Tongue (tissue), 3 donors: ENCODE measurements at places on chromosomes 1 and 21. TPM values are rescaled to one million over a fixed set of nuclear protein-coding genes. Genes with fewer than 3 reads are reported as not detected.
A peak's percentile ranks its signal among the peaks of the same experiment; 100 is the strongest.

The SH3BGR gene
- total RNA-seq: 95.6 TPM

The XCL1 gene
- not detected for total RNA-seq

GRCh38 chr1:46681333-46682034 lies 9.8 kb downstream of the TEX38 start:
- DNase-seq: no peak

DNA sequence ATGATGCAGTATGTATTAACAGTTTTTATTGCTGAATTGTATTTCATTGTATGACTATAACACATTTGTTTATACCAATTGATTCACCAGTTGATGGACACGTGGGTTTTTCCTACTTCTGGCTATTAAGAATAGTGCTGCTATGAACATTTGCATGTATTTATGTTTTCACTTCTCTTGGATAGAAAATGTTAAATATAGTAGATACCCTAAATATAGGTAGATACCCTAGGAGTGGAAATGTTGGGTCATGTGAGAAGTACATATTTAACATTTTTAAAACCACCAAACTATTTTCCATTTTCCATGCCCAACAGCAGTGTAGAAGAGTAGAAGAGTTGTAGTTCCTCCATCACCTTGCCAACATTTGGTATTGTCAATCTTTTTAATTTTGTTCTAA lies 7.8 kb downstream of the PHTF1 start:
- no peak for DNase-seq

DNA sequence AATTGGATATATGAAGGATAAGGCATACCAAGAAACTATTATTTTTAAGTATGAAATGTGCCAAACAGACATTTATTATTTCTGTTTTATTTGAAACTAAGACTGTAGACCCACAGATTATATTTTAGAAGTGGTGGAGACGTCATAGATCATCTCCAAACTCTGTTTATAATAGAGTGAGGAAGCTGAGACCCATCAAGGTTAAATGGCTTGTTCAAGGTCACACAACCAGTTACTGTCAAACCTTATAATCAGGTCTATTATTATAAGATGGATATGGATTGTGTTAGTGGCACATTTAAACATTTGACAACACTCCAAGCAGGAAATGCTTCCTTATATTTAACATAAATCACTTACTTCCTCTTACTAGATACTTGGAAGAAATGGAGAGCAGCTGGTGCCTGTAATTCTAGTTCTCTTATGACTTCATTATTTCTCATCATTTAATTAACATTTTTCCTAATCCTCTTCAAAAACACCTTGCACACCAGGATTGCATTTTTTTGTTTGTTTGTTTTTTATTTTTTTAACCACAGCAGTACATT lies 117.0 kb downstream of the NEK7 start:
- no peak for DNase-seq

GRCh38 chr21:44930543-44930981 lies 9.3 kb upstream of the SLX9 start:
- DNase-seq: no peak

- peak; percentile 13 for DNase-seq
Observed at GRCh38 chr1:107432108-107432507, 291.3 kb downstream of the NTNG1 start.

- DNase-seq: peak; percentile 58
Observed at GRCh38 chr21:42218836-42219605, at the start of gene ABCG1. Gene ABCG1, plus strand, starts transcription at chr21:42219140. Its CDS starts 123 bp downstream, at chr21:42219263.

GRCh38 chr1:213154056-213154685 lies 103.1 kb downstream of the RPS6KC1 start:
- no peak for DNase-seq

- DNase-seq: no peak
Observed at GRCh38 chr1:46062651-46063319, 69.6 kb downstream of the PIK3R3 start.
